Mucosa of gallbladder (tissue), 1 donor: ENCODE measurements at places on chromosomes 11 and 22. TPM values are rescaled to one million over a fixed set of nuclear protein-coding genes. Genes with fewer than 3 reads are reported as not detected.
A peak's percentile ranks its signal among the peaks of the same experiment; 100 is the strongest.

The PIWIL4 gene
- total RNA-seq = 11.0 TPM

GRCh38 chr11:22703040-22703439 lies 36.6 kb downstream of the GAS2 start:
- peak; percentile 17 for DNase-seq

GRCh38 chr11:27496461-27496860 lies 10.1 kb downstream of the LIN7C start:
- no peak for DNase-seq

The ADM2 gene
- 5.1 TPM for total RNA-seq

The GRAP2 gene
- total RNA-seq = 9.8 TPM

- no peak for DNase-seq
Measured at GRCh38 chr11:34613552-34614056, 7.3 kb upstream of the EHF start.

The TP53AIP1 gene
- not detected for total RNA-seq

DNA sequence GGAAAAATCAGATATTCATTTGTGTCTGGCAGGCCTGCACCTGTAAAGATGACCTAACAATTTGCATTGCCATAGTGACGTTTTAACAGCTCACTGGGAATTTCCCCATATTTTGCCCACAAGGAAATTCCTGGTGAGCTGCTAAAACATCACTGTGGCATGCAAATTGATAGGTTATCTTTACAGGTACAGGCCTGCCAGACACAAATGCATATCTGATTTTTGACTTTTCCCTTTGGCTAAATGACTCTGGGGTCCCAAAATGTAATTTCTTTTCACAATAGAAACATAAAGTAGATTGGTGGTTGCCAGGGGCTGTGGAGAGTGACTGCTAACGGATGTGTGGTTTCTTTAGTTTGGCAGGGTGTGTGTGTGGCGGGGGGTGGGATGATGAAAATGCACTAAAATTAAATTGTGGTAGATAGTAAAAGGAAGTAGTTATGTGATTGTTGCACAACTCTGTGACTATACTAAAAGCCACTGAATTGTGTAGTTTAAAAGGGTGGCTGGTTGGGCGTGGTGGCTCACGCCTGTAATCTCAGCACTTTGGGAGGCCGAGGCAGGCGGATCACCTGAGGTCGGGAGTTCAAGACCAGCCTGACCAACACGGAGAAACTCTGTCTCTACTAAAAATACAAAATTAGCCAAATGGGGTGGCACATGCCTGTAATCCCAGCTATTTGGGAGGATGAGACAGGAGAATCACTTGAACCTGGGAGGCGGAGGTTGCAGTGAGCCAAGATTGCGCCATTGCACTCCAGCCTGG lies 18.5 kb upstream of the FEZ1 start:
- peak; percentile 17 for DNase-seq

- peak; percentile 62 for DNase-seq
Measured at GRCh38 chr11:396948-397548, 3.0 kb downstream of the PKP3 start.

GRCh38 chr22:48069256-48069655 lies 1306.8 kb downstream of the TBC1D22A start:
- DNase-seq = no peak

The CD6 gene
- 5.3 TPM for total RNA-seq

The YPEL1 gene
- 10.0 TPM for total RNA-seq

The MIAT gene
- 2.7 TPM for total RNA-seq

The CARD18 gene
- not detected for total RNA-seq

DNA sequence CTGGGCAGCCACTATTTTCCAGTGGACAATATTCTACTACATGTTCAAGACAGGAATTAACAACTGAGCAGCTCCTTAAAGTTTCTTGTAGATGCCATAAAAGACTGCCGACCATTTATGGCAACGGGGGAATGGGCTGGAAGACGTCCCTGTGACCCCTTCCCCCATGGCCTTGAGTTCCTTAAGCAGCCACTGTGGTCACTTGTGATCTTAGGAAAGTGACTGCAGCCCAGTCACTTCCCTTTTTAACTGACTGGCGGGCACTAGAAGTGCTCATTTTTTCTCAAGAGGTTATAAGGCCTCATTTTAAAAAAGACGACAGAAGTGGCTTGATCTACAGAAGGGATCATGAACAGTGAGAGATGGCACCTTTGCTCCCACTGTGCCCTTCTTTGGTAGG lies 153.2 kb upstream of the NARS2 start:
- no peak for DNase-seq

GRCh38 chr11:130426223-130426836 lies 2.1 kb downstream of the ADAMTS8 start:
- no peak for DNase-seq

GRCh38 chr22:37300551-37301017 lies 18.3 kb downstream of the CYTH4 start:
- no peak for DNase-seq

- no peak for DNase-seq
Measured at GRCh38 chr11:119942583-119943297, 195.2 kb downstream of the TRIM29 start.

The EXPH5 gene
- 5.6 TPM for total RNA-seq

- no peak for DNase-seq
Measured at GRCh38 chr11:43976863-43977262, 34.4 kb downstream of the C11orf96 start.

- peak; percentile 58 for DNase-seq
Measured at GRCh38 chr11:66316849-66317251, at the start of gene CD248. Gene CD248, minus strand, starts transcription at chr11:66317044. Its CDS starts 17 bp downstream, at chr11:66317027.

GRCh38 chr11:108559904-108560303 lies 33.7 kb downstream of the EXPH5 start:
- no peak for DNase-seq

- no peak for DNase-seq
Measured at GRCh38 chr11:128500493-128500892, 86.9 kb downstream of the ETS1 start.
